ENCODE measurements at places on chromosomes 16 and 17.

DNA sequence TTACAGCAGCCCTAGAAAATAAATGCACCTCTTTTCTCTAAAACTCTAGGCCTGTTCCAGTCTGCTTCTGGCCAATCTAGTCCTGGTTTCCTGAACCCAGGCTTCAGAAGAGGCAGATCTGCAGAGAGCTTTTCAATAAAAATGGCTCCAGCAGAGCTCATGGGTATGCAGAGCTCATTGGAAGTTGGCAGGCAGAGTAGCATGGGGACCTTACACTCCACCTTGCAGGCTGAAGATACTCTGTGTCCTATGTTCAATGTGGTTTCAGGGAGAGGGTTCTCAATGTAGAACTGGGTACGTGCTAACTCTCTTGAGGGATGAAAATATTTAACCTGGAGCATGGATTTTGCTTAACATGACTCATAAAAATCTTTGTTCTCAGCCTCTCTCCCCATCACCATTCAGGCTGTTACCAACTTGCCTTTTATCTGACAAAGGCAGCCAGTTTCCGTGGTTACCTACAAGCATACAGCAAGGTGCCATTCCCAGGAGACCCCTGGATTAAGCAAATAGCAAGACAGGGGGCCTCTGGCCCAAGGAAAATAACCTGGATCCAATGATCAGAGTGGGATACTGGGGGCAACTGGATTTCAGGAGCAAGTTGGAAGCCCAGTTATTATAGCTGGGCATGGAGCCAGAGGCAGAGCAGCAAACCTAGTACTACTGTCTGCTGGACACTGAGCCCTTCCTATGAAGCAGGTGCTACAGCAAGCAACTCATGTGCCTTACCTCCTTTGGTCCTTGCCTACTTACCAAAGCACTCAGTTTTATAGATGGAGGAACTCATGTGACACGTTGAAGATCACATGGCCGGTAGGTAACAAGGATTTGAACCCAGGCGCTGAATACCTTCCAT lies 98.2 kb upstream of the DHX40 start:
- no peak for DNase-seq

GRCh38 chr17:51496378-51496777 lies 236.0 kb downstream of the UTP18 start:
- no peak for DNase-seq

DNA sequence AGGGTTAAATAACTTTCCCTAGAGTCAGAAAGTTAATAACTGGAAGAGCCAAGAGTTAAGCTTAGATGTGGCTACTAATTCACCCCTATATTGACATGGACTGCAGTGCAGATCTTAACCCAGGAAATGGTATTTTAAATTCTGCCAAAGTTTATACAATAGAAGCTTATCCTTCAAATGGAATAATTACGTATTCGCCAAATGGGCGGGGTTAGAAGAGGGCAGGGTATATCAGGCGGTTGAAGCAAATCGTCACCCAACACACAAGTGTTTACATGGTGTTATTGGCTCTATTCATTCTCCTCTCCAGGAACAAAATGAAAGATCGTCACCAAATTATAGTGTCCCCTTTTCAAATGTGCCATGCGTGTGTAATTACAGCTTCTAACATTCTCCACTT lies 182.7 kb downstream of the PRKCB start:
- DNase-seq, result no peak

DNA sequence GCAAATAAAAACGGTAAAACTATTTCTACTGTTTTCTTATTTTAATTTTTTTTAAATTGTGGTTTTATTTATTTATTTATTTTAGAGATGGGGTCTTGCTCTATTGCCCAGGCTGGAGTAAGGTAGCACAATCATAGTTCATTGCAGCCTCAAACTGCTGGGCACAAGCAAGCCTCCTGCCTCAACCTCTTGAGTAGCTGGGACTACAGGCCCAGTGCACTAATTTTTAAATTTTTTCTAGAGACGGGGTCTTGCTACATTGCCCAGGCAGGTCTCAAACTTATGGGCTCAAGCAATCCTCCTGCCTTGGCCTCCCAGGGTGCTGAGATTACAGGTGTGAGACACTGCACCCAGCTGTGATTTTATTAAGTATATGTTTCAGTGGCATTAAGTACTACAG lies 46.5 kb upstream of the MRC2 start:
- DNase-seq, result no peak

DNA sequence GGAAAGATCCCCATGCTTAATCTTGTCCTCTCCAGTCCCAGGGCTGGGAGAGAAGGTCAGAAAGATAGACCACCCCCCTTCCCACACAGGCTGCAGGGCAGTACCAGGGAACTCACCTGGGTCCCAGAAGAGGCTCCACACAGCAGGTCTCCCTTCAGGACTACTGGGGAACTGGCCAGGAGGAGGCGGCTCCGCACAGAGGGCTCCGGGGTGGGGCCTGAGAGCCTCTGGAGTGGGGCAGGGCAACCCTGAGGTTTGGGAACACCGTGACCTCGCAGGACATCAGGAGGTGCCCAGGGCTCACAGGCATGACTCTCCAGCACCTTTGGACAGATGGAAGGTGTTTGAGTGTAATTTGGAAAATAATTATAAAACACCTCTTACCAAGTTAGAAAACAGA lies 11.0 kb downstream of the ABCA3 start:
- no peak for DNase-seq

- DNase-seq, result no peak
Measured at GRCh38 chr17:37576281-37576680, 32.9 kb downstream of the SYNRG start.

GRCh38 chr17:82871056-82871775 lies 31.4 kb upstream of the ZNF750 start:
- no peak for DNase-seq

DNA sequence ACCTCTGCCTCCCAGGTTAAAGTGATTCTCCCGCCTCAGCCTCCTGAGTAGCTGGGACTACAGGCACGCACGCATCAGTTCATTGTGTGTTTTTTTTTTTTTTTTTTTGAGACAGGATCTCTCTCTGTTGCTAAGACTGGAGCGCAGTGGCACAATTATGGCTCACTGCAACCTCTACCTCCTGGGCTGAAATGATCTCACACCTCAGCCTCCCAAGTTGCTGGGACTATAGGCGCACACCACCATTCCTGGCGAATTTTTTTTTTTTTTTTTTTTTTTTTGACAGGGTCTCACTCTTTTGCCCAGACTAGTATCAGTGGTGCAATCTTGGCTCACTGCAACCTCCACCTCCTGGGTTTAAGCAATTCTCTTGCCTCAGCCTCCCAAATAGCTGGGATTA lies 17.8 kb upstream of the RAPGEFL1 start:
- DNase-seq, result no peak

DNA sequence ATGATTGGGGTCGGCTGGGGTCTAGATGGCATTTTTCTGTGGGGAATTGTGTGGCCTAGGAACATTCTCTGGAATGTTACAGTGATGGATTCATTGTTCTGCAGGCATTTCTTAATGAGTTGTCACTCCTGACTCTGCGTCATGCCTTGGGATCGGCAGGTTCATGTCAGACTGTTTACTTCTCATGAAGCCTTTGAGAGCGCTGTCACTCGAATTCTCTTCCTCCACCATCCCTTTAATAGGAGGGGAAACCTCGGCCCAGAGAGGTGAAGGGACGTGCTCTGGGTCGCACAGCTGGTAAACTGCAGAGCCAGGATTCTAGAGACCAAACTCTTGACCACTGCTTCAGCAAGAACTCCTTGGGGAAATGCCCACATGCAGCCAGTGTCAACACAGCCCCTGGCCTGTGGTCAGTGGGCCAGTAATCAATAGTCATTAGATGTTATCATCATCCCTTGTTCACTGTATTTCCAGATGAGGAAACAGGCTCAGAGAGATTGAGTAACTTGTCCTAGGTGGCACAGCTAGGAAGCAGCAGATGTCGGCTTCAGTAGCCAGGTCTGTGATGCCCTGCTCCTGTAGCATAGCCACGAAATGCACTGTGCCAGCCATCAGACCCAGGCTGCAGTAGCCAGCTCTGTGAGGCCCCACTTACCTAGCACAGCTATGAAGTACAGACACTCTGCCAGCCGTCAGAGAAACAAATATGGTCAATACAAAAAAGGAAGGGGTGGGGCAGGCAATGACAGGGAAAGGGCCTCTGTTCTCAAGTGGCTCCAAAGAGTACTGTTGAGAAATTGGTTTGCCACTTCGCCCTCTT lies 259.0 kb downstream of the CPPED1 start:
- DNase-seq, result no peak

DNA sequence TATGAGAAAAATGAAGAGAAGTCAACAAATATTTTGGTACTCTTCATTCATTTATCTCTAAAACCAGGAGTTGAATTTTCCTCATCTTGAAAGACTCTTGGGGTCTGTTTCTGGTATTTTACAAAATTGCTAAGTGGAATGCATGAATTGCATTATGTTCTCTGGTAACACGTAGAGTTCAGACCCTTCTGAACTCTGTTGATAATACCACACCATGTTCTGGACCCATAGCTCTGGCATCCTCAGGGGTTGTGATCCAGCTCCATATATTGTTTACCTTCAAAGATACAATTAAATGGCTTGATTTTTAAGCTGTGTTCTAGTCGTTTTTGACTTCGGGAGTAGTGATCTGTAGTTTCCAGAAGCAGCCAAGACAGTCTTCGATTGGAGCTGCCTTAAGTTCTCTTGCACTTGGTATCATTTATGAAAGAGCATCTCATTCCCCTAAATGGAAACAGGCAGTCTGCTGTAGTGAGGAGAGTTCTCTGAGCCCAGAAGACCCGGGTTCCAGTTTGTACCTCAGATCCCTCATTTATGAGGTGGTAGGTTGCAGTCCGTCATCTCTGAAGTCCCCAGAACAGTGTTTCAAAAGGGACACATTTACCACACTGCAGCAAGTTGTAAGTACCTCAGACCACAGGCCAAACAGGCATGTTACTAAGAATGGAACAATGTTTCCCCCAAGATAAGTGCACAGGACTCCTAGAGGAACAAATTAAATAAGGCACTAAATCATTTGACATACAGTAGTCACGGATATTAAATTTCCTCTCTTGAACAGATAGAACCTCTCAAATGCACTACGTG lies 9.6 kb downstream of the PSMD7 start:
- DNase-seq, result no peak

GRCh38 chr16:65763640-65764305 lies 602.7 kb upstream of the CDH5 start:
- no peak for DNase-seq

DNA sequence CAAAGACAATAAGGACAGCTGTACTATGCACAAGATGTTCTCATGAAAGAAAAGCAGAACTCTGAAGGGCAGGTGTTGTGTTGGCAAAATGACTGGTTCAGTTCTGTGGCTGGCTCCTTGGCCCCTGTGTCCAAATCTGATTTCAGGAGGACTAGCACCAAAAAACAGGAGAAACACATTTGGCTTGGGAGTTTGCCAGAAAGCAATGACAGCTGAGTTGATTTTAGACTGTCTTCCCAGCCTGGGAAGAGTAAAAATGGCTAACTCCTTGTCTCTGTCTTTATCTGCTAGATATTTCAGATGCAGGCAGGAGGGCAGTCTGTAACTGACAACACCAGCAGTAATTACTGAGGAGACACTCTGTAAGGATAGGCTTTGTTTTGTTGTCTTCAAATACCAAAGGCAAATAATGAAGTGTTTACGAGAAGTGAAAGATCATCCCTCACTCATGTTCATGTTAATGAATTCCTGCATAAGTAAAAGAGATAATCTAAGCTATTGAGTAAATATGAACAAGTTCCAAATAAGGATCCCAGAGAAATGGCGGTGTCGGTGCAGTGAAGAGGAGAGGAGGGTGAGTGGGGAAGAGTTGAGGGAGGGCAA lies 989.0 kb downstream of the CDH11 start:
- no peak for DNase-seq

DNA sequence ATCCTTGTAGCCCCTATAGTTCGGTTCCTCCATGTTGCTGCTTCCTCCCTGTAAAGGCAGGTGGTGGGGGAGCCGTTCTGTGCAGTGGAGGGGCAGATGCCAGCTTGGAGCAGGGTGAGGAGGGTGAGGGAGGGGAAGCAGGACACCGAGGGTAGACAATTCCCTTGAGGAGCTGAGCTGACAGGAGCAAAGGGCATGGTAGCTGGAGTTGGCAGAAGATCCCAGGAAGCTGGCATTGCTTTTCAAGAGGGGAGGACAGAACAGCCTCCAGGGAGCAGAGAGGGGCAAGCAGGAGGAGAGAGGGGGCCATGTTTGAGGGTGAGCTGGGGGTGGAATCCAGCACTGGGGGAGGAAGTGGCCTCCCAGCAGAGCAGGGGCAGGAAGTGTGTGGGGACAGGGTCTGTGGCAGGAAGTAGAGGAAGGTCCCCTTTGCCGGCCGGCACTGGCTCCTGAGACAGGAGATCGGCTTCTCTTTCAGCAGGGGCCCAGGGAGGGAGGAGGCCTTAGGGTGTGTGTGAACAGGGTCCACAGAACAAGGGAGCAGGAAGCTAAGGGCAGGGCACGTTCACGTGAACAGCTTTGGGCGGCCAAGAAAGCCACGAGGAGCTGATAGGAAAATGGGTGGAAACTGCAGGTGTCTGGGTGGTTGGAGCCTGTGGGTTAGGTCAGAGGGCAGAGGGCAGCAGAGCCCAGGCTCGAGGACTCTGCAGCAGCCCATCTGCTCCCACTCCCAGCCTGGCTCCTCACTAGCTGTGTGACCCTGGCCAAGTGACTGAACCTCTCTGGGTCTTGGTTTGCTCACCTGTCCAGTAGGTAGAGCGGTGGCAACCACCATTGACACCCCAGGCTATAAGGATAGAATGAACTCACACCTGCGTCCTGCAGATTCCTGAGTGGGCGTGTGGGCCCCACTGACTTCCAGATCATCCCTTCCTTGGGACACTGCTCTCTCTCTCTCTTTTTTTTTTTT lies 17.5 kb upstream of the SPNS2 start:
- peak; percentile 42 for DNase-seq

DNA sequence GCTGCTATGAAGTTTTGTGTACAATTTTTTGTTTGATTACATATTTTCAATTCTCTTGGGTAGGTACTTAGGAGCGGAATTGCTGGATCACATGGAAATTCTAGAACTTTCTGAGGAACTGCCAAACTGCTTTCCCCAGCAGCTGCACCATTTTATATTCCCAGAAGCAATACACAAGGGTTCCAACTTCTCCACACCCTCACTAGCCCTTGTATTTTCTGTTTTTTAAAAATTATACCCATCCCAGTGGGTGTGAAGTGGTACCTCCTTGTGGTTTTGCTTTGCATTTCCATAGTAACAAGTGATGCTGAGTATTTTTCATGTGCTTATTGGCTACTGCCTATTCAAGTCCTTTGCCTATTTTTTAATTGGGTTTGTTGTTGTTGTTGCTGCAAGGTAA lies 20.9 kb downstream of the NACA2 start:
- no peak for DNase-seq

- no peak for DNase-seq
Measured at GRCh38 chr16:72895951-72896350, 152.0 kb downstream of the ZFHX3 start.

GRCh38 chr17:37338847-37339246 lies 36.9 kb upstream of the C17orf78 start:
- no peak for DNase-seq

DNA sequence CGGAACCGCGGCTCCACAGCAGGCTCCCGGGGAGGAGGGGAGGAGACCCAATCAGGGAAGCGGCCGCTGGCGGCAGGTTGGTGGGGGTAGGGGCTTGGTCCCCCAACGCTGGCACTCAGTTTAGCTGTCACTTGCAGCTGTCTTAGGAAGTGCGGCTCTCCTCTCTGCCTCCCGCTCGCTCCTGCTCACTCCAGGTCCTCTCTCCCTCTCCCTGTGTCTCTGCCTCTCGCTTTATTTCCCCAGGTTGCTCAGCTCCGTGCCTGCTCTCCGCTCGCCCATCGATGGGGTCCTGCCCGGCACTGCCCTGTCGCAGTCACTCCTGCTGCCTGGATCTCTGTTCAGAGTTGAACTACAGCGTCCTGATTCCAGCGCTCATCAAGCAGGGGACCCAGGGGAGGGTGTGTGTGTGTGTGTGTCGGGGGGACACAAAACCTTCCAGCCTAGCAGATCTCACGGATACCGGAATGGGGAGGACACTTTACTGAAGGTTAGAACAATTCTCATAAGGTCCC lies 145.6 kb downstream of the ENGASE start:
- DNase-seq, result no peak

All from activated effector memory CD4-positive, alpha-beta T cell treated with Interleukin-2 at 50 U/mL for 16 hours (primary cell).